ENCODE measurements at places on chromosomes 3 and 15. TPM values are rescaled to one million over a fixed set of nuclear protein-coding genes. Genes with fewer than 3 reads are reported as not detected.

CASR gene
- total RNA-seq, result not detected

PLCH1 gene
- 3.2 TPM for total RNA-seq

TERC gene
- 196 TPM for total RNA-seq

ACSBG1 gene
- total RNA-seq, result 0.07 TPM

ZPLD1 gene
- total RNA-seq, result 0.07 TPM

ESYT3 gene
- total RNA-seq, result 0.87 TPM

IQCF5 gene
- total RNA-seq, result not detected

DNA sequence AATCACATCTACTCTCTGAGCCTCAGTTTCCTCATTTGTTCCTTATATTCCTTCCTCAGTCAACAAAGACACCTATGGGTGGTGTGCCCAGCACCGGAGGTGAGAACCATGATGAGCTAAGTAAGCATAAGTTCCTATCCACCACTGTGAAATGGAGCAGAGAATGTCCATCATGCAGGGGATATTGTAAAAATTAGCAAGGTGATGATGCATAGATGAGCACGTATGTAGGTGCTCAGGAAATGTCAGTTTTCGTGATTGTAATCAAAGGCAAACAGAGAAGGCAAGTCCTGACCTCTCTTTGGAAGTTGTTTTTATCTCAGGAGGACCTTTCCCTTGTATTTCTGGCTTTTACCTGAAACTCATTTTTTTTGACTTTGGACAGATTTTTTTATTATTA is 165.4 kb downstream of the GHSR start:
- no peak for DNase-seq

DNA sequence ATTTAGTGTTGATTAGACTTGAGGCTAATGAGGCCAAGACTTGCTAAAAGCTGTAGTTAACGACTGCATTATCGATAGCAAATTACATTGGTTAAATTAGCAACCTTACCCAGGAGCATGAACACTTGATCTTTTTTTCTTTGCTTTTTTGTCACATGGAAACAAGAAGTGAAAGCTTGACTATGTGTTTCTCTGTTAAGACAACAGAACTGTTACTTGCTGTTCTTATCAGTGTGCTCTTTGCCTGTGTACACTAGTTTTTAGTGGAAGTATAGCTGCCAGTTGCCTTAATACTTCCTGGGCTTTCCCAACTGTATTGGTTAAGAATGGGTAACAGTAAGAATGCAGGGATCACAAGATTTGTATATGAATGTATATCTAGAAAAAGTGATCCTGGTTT is 625.5 kb downstream of the NAALADL2 start:
- DNase-seq, result no peak

DNA sequence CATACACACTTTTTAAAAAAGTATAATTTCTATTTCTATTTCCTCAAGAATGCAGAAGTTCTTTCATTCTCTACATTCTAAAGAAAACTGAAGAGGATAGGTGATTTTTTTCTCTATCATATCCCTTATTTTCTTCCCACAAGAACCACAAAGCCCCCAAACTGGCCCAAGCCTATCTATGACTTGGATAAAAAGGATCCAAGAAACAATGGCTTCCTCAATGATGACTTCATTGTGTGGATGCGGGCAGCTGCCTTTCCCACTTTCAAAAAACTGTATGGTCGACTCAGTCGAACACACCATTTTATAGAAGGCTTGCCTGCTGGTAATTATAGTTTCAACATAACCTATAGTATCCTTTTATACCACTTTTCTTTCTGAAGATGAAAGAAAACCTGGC is 52.9 kb upstream of the TBC1D23 start:
- no peak for DNase-seq

GRCh38 chr3:52006017-52006819 is 10.5 kb upstream of the RPL29 start:
- no peak for DNase-seq

- DNase-seq, result peak; percentile 37
Measured at GRCh38 chr15:42102646-42103235, 8.4 kb upstream of the PLA2G4D start.

DNA sequence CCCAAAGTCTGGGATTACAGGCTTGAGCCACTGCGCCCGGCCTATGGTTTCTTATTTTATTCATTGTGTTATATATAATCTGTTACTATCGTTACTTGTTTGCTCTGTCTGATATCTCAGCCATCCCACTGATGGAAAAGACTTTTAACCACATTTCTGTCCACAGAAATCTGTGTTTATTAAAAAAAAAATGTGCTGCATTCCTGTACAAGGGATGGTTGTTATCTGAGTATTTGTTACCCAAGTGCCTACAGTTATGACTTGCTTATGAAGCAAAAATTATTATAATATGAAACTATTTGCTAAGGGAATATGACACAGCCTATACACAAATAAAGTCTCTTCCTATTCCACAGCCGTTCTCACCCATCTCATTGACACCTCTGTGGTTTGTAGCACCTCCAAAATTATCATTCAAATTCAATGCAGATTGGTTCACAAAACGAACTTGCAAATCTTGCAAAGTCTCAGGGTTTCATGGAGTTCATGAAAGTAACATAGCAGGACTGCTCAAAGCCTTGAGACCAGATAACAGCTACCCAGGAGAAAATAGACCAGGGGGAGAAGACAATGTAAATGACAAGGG is 47.4 kb upstream of the UBE2E1 start:
- no peak for DNase-seq

GRCh38 chr15:80689716-80690115 is 5.4 kb upstream of the ABHD17C start:
- no peak for DNase-seq

- no peak for DNase-seq
Measured at GRCh38 chr3:65811892-65812291, 226.8 kb downstream of the MAGI1 start.

DNA sequence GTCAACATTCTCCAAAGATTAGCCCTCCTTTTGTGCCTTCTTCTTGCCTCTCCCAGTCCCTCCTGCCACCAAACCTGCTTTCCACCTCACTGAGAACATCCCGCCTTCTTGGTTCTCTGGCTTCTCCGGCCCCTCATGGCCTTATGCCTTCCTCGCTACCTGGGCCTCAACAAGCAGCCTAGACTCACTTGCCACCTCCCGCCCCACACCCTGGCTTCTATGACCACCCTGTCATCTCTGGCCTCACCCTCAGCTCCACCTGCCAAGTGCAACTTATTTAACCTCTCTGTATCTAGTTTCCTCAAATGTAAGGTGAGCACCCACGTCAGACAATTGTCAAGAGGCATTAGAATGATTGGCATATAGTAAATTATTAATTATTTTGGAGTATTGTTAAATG is 68.8 kb upstream of the MEX3B start:
- DNase-seq, result no peak

DNA sequence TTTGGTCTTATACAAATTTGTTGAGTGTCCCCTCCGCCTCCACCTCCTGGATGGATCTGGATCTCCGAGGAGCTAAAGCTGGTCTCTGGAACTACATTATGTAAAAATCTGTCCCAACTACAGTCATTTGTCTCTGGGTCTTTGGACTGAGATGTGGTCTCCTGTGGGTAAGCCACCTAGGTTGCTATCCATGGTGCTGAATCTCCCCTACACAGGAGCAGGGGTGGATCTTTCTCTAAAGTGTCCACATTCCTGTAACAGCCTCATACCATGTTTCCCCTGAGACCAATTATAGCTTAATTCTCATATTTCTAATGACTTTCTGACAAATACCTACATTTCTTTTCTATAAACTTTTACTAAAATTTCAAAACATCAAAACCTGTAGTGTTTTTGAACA is 625.8 kb downstream of the TAFA4 start:
- DNase-seq, result no peak

Measured in epithelial cell of proximal tubule (primary cell).